ENCODE measurements at places on chromosomes 16 and 17.

DNA sequence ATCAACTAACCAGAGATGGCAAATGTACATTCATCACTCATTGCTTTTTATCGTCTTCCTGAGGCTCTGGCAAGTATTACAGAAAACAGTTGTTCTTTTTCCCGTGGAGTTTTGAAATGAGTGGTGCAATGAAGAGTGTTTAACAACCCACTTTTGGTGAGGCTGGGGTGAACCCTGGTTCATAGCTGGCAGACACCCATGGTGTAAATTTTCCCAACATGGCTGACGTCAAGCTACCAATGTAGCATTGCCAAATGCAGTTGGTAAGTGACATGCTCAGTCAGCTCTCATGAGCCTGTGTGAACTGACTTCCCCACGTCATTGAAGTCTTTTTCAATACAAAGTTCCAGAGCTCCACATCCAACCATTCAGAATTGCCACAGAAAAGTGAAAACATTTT is 386.2 kb downstream of the TMEM114 start:
- DNase-seq, result no peak

GRCh38 chr16:54509456-54509855 is 222.9 kb upstream of the IRX3 start:
- no peak for DNase-seq

GRCh38 chr17:50354776-50355175 is 8.8 kb downstream of the XYLT2 start:
- DNase-seq, result no peak

DNA sequence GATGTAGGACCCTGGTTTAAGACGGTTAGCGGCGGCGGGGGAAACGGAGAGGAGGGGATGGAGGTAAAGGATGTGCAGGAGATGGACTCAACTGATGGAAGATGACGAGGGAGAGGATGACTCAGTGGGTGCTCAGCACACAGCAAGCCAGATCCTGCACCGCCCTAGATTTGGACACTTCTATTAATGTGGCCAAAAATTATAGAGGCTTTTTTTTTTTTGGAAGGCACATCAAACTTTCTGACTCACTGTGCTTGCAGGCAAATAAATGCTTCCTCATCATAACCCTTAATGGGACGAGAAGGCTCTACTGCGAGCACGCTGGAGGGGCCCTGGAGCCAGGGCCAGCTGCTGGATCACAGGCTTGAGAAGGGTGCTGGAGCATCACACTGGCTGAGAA is 36.0 kb downstream of the RTN4RL1 start:
- DNase-seq, result no peak

DNA sequence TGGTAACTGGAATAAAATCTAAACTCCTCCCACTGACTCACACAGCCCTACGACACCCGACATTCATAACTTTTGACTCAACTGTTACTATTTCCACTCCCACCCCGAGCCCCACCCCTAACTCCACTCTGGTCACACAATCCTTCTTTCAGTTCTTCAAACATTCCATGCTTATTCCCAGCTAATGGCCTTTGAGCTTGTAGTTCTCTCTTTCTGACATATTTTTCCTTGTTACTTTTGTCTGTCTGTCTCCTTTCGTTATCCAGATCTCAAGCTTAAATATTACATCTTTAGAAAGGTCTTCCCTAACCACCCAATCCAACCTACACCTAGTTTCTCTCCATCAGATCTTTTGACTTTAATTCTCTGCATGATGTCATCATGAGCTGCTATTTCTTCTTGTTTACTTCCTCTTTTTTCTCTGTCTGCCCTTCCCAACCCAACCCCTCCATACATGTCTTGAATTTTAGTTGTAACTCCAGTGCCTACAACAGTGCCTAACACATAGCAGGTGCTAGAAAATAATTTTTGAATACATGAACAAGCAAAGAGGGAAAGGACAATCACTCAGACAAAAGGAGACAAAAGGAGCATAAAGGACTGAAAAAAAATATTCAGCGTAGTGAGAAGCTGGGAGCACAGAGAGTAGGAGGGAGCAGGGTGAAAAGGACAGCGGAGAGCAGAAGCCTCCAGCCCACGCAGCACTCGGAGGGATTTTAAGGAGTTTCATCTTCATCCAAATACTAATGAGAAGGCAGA is 65.2 kb upstream of the SMIM36 start:
- DNase-seq, result no peak

DNA sequence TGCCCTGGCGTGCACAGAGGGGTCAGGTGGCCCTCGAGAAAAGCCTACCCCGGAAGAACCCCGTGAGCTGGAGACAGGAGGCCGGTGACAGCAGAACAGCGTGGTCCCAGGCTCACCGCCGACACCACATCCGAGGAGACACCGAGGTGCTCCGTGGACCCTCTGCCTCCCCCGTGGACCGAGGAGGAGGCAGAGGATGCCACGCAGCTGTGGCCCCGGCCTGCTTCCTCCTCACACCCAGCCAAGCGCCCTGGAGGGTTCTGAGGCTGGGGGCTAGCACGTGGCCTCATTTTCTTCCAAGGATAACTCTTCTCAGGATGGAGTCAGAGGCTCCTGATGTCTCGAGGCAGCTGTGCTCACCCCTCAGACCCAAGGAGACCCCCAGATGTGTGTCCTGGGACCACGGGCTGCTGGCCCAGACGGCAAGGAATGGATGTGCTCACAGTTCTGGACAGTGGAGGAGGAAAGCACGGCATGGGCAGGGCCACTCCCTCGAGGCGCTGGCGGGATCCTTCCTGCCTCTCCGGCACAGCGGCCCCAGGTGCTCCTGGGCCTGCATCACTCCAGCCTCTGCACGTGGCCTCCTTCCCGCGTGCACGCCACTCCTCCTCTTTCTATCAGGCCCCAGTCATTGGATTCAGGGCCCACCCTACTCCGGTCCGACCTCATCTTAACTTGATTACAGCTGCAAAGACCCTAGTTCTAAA is 4.4 kb upstream of the PVALEF start:
- DNase-seq, result no peak

DNA sequence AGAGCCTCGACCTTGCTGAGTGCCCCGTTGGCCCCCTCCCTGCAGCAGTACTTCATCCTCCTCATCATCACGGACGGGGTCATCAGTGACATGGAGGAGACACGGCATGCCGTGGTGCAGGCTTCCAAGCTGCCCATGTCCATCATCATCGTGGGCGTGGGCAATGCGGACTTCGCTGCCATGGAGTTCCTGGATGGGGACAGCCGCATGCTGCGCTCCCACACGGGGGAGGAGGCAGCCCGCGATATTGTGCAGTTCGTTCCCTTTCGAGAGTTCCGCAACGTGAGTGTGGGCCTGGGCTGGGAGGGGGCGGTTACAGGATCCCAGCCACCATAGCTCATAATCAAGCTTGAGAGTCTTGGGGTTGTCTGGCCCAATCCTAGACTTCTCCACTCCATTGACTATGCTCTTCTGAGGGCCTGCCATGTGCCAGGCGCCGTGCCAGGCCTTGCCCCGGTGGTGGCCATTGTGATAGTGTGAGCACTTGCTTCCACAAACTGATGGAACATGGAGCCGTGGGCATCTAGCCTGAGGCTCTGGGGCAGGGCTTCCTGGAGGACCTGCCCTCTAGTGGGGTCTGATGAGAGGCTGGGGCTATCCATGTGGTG is 39.7 kb downstream of the PSME3IP1 start:
- no peak for DNase-seq

- DNase-seq, result no peak
Observed at GRCh38 chr16:58638148-58639036, 8.8 kb upstream of the CNOT1 start.

- DNase-seq, result no peak
Observed at GRCh38 chr16:73840728-73841127, 455.9 kb upstream of the PSMD7 start.

- DNase-seq, result no peak
Observed at GRCh38 chr16:59210955-59211541, 476.9 kb upstream of the GOT2 start.

DNA sequence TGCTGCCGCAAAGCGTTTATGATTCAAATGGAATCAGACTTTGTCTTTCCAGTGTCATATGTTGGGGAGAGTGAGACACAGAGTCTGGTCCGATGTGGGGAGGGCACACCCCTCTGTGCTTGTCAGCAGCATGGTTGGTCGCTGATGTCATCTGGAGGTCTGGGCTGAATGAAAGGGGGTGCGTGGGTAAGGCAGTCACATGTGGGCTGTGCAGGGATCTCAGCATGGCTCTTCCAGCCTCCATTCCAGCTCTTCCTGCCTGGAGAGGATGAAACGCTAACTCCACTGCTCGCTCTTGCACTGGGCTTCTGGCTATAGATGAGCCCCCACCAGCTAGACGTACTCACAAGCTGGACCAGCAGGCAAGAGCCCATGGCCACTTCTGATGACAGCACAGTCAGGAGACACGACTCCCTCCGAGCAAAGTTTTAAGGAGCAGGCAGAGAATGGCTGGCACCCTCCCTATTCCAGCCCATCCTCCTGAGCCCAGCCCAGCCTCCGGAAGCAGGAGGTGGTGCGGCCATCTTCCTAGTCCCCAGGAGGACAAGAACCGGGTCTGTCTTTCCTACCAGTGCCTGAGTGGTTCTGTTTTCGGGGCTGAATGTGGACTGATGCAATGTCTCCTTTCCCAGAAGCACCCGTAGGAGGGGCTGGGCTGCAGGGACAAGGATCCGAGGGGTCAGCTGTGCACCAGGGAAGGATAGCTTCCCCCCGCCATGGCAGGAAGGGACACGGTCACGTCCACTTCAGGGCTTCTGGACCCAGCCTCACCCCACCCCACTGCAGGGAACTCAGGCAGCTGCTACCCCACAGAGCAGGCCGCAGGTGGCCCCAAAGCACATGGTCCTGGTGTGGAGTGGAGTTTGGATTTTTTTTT is 41.5 kb upstream of the CBFA2T3 start:
- no peak for DNase-seq

DNA sequence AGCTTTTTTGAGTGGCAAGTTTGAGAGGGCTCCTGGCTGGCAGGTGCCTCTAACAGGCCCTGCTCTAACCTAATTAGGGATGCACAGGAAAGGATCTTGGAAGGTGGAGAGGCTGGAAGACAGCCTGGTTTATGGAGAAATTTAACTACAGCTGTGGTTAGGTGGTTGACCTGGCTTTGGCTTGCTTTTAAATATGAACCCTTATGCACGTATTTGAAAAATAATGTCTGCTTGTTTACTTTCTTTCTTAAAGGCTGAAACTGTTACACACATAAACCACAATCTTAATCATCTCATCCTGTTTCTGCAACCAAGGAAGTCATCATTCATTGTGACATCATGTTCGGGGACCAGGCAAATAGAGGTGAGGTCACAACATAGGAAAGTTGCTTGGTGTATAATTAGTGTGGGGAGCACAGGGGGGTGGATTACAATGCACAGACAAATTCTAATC is 23.1 kb upstream of the DHRS13 start:
- DNase-seq, result no peak

- DNase-seq, result no peak
Observed at GRCh38 chr17:32621612-32622312, 135.0 kb downstream of the CDK5R1 start.

GRCh38 chr16:80536238-80536637 is 4.6 kb upstream of the DYNLRB2 start:
- DNase-seq, result no peak

DNA sequence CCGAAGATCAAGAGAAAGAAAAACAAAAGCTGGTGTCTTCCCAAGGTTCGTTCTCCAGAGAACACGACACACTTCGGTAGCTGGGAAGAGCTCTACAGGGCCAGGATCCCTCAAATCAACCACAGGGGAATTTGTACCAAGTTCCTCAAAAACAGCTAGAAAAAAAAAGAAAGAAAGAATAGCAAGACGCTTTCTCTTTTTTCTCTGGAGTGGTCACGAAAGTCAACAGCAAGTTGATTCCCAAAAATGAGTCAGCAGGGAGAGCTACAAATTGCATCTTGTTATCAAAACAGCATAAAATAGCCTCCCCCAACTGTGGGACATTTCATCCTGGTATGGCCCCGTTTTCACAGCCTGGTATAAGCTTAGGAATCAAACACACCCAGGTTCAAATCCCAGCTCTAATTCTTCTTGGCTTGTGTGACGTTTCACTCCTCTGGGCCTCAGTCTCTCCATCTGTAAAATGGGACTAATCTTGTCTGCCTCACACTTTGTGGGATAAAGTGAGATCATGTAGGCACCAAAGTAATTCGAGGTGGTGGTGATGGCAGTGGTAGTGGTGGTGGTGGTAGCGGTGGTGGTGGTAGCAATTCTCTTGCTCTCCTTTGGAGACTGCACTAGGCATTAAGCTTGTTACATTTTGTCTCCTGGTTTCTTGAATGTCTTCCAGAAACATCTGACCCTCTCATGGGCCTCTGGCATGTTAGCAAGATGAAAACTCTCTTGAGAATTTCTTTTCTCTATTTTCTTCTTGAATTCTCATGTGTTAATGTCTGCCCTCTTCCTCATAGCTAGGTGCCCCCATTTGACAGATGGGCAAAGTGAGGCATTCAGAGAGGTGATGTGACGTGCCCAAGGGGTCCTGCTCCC is 988 bp upstream of the IL21R start:
- DNase-seq, result no peak

DNA sequence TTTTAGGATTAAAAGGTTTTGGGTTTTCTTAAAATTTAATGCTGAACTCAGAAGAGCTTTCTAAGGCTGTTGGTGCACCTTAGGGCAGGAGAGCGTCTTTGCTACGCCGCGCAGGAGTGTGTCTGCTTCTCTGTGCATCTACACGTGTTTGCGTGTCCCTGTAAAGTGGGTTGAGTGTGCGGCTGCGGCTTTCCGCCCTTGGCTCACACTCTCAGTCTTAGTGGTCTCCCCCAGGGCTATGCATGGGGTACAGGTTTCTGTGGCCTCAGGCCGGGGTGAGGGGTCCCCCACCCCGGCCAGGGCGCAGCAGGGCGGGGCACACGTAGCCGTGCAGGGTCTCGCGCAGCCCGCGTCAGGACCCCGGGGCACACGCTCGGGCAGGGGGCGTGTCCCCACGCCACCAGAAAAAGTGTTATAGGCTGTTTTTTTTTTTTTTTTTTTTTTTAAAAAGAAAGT is 727 bp upstream of the TENT4B start:
- no peak for DNase-seq

GRCh38 chr16:50103764-50104163 is 38.0 kb downstream of the HEATR3 start:
- DNase-seq, result no peak

DNA sequence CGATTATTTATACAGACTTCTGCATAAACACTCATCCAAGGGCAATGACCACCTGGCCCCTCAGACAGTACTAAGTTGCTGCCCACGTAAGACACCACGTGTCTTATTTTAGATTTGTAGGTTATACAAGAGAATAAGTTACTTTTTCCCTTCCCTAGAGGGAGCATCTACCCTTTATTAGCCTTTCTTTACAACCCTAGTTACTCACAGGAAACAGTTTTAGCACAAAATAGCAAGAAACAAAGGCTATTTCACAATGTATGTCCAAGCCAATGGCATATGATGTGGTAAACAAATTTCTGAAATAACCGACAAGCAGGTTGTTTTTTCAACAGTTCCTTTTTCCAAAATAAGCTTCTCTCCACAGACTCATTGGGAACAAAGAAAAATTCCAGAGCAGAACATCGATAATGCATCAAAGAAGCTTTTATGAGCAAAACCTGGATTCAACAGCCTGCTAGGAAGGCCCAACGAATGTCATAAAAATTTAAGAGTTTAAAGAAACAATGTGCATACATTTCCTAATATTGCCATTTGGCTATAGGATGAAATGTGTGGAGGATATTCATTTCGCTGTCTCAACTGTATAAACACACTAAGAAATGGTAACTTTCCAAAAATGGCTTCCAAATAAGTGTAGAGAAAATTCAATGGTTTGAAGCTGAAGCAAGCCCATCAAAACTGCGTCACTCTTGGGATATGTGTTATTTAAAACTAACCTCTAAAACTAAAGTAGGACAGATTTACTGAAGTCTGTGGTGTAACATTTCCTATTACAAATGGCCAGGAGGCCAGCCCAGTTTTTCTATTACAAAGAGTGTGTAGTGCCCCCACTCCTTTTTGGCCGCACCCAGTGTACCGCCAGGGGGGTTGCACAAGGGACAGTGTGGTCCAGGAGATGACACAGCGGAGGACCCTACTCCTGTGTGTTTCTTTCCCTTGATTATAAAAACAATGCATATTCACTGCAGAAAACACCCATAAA is 50.4 kb upstream of the ERN1 start:
- DNase-seq, result no peak
